Stimulated activated CD4-positive, alpha-beta T cell treated with anti-CD3 and anti-CD28 coated beads, TNF-alpha, amount 100 ng/mL, for 24 hours (primary cell): ENCODE measurements at places on chromosomes 13 and 19.

- DNase-seq = no peak
Measured at GRCh38 chr19:33673258-33673875, 51.6 kb downstream of the CHST8 start.

- DNase-seq = no peak
Measured at GRCh38 chr13:45411221-45411620, 7.0 kb downstream of the SLC25A30 start.

DNA sequence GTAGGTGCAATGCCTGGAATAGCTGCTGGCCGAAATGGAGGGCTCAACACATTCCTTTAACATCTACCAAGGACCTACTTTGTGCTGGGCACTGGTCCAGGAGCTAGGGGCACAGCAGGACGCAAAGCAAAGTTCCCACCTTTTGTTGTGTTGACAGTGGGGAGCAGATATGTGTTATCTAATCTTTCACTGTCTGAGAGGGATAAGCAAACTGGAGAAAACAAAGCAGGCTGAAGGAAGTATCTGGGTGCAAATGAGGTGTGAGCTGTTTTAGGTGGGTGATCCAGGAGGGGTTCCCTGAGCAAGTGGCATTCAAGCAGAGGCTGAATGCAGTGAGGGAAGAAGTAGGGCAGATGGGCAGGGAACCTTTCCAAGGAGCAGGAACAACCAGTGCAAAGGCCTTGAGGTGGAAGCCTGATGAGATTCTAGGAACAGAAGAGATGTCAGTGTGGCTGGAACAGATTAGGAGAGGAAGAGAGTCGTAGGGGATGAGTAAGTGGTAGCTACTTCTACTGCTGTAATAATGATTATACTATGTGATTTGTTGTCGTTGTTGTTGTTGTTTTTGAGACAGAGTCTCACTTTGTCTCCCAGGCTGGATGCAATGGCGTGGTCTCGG lies 2.2 kb upstream of the PLAUR start:
- DNase-seq = no peak

DNA sequence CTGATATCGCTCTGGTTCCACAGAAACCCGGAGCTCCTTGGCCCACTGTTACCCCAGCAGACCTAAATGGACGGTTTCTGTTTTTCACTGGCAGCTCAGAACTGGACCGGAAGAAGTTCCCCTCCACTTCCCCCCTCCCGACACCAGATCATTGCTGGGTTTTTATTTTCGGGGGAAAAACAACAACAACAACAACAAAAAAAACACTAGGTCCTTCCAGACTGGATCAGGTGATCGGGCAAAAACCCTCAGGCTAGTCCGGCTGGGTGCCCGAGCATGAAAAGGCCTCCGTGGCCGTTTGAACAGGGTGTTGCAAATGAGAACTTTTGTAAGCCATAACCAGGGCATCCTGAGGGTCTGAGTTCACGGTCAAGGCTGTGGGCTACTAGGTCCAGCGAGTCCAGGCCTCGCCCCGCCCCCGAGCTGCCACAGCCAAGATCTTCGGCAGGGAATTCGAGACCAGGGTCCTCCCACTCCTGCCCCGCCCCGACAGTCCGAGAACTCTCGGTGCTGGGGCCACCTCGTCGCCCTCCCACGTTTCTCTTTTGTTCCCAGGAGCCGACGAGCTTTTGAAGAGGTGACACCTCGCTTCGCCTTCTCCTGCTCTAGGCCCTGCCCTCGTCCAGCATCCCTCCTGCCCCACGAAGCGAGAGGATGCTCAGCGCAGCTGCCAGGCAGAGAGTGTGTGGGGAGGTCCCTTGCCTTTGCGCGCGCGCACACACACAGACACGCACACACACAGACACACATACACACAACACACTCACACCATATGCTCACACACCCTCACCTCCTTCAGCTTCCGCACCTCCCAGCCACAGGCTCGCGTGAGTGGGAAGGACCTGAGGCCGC lies 8.8 kb downstream of the ZIC2 start:
- DNase-seq = no peak

- no peak for DNase-seq
Measured at GRCh38 chr13:49615836-49616675, 12.3 kb upstream of the ARL11 start.

DNA sequence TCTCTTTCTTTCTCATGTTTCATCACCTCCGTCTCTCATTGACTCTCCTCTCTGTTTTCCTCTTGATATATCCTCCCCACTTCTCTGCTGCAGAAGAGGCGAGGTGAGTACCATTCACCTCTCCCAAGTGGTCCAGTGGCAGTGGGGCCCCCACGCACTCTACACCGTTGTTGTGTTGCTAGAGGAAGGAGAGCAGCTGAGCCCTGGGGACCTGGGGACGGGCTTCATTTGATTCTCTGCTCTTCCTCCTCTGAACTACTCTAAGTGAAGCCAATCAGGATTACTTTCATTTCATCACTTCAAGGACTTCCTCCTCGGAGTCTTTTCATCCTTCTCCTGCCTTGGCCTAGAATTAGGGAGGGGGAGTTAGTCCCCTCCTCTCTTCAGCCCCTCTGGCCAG lies 64.6 kb downstream of the CCNE1 start:
- no peak for DNase-seq

GRCh38 chr19:803686-804418 lies 6.6 kb downstream of the PTBP1 start:
- DNase-seq = no peak

DNA sequence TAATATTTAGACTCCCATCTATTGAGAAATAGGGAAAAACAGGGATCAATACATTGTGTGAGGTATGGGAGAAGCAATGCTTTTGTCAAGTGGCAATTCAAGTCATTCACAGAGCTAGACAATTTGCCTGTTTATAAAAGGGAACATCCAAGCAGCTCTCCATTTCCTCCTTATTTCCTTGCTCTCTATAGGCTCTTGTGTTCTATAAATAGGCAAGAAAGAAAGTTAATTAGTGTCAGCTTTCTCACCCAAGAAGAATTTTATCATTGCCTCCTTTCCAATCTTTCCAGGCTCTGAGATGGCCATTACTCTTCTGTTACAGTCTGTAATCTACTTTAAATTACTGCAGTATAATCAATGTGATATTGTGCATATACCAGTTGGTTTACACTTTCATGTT lies 199.9 kb downstream of the LHFPL6 start:
- no peak for DNase-seq

DNA sequence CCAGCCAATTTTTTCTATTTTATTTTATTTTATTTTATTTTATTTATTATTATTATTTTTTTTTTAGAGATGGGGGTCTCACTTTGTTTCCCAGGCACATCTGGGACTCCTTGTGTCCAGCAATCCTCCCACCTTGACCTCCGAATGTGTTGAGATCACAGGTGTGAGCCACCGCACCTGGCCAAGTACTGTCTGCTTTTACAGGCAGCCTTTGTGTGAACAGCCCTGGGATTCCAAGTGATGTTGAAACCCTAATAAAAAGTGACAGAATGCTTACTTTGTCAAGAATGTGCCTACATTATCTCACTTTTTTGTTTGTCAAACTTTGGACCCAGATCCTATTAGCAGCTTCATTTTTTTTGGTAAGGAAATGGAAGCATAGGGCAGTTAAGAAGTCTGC lies 220.1 kb upstream of the EDNRB start:
- DNase-seq = no peak

GRCh38 chr19:19461671-19462622 lies 53.4 kb downstream of the TSSK6 start:
- peak; percentile 23 for DNase-seq

DNA sequence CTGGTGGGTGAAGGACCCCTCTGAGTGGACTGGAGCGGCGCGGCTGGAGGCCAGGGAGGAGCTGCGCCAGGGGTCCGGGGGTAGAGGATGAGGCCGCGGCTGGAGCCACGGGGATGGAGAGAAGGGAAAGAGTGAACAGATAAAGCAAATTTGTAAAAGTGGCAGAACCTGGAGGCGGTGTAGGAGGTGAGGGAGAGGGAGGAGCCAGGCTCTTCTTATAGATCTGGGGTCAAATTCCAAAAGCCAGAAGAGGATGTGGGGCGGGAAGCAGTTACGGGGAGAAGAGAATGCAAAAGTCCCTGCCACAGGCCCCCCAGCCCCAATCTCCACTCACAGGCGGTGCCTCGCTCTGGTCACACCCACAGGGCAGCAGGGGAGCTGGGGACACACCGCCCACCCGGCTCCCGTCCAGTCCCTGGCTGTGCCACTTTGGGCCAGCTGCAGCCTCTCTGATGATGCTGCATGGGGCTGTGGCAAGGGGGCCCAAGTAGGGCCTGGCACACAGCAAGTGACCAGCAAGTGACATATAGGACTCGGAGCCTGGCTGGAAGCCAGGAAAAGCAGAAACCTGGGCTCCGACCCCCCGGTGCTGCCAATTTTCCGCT lies 11.1 kb downstream of the LRRC4B start:
- DNase-seq = no peak

DNA sequence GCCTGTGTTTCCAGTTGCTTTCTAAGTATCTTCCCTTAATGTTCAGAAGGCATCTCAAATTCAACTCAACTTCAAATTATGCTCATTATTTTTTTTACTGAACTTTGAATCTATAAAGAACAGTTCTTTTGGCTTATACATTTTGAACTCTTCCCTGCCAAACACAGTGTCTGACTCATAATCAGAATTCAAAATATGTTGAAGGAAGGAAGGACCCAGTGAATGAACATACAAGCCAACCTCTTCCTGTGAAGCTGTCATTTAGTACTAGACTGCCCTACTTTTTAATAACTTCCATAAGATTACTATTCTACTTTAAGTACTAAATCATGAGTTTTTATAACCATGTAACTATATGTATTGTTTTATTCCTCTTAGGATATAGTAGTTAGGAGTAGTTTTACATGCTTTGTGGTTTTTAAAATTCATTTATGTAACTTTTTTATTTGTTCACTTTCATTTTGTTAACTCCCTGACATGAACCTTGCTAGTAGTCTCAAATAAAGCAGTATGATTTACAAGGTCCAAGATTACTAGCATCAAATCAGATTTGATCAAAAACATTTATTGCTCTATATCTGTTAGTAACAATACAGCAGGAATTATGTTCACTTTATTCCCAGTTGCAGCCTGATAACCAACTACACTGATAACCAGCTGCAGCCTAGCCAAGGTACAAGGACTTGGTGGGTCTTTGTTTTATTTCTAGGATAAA lies 6.4 kb downstream of the NUDT15 start:
- no peak for DNase-seq

DNA sequence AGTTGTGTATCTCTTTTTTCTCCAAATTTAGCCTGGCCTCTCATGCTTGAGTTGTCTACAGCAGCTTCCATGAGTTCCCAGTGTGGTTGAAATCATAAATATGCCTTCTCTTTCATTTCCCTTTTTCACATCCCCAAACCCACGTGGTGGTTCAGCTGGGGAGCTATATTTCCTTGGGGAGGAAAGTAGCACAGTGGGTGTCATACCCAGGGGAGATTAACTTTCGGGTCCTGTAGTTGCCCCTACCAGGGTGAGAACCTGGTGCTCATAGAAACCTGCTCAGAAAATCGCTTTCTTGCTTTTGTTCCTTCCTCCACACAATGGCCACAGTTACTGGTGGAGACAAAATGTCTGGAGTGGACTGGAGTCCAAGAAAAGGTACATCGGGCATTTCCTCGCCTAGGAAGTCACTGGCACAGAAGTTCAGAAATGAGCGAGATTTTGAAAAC lies 7.0 kb upstream of the LILRA4 start:
- DNase-seq = no peak

- DNase-seq = peak; percentile 52
Measured at GRCh38 chr19:17337675-17338432, 501 bp downstream of the GTPBP3 start.

DNA sequence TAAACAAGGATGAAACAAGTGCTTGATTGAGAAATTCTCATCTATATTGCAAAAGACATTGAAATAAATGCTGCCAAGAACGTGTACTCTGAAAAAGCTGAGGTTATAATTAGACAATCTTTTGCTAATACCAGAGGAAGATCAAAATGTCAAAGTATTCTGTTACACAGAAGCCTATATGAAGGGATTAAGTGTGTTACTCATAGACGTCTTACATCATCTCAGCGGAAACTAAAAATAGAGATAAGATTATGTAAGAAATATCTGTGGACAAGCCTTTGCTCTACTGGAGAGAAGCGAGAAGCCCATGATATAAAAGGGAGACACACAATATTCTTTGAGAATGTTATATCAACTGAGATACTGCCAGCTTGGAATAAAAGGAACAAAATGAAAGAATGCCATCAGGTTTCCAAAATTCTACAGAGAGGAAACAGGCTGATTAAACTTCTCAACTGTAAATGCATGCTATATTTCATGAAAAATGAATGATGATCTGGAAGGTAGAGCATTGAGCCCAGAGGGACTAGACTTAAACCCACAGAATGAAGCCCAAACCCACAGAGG lies 699.0 kb downstream of the GPC5 start:
- no peak for DNase-seq

DNA sequence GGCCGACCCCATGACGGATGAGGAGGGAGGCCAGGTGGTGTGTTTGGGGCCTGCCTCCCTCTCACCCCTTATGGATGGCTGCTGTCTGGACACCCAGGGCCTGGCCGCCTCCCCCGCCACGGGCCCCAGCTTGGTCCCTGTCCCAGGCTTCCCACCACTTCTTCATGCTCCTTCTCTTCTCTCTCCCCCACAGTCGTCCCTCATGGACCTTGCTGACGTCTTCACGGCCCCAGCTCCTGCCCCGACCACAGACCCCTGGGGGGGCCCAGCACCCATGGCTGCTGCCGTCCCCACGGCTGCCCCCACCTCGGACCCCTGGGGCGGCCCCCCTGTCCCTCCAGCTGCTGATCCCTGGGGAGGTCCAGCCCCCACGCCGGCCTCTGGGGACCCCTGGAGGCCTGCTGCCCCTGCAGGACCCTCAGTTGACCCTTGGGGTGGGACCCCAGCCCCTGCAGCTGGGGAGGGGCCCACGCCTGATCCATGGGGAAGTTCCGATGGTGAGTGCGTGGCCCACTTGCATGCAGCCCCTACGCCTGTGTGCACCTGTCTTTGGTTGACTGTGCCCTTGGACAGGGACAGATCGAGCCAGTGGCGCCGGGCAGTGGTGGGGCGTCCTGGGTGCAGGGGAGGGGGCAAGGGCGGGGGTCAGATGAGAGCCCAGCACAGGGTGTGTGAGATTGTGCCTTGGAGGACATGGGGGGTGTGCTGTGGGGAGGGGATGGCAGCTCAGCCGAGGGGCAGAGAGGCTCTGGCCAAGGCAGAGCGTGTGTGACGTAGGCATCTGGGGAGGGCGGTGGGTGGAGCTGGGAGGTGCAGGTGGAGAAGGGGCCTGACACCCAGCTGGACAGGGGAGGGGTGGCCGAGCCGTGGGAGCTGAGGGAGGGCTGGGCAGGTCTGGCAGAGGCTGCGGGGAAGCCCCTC lies 16.8 kb downstream of the EPN1 start:
- DNase-seq = no peak

DNA sequence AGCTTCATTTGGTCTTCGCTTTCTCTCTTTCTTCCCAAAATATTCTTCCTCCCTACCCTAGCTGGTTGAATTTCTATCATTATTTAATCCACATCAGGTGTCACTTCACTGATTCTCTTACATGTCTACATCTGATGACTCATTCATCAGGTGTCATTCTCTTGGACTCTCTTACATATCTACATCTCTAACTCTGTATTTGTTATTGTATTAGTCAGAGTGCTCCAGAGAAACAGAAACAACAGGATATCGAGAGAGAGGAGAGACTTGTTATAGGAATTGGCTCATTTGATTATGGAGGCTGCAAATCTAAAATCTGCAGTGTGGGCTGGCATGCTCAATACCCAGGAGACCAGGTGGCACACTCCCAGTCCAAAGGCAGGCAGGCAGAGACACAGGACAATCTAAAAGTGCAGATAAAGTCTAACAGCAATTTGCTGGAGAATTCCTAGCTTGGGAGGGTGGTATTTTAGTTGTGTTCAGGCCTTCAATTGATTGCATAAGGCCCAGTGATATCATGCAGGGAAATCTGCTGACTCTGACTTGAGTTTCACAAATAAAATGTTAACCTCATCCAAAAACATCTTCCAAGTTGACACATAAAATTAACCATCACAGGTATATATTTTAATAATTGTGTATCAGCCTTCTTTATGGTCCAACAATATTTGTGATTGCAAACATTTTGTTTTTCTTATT lies 541.4 kb upstream of the SLITRK5 start:
- no peak for DNase-seq
